CMK (cell line): ENCODE measurements at places on chromosomes 7 and 10.

DNA sequence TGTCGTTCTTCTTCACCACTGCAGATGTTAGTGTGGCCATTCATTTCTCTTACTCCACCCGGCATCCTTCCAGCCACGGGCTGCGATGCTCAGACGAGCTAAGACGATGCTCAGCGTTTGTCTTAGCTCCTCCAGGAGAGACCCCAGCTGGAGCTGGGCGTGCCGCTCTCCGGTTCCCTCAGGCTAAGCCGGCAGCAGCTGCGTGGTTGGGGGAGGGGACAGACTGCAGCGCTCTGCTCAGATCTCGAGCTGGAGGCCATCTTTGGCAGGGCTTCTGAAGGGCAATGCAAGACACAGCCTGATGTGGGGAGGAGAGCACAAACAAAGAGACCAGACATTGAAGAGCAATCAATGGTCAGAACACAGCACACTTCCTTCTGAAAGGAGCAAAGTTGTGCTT, 4.8 kb downstream of the INA start:
- DNase-seq: no peak

DNA sequence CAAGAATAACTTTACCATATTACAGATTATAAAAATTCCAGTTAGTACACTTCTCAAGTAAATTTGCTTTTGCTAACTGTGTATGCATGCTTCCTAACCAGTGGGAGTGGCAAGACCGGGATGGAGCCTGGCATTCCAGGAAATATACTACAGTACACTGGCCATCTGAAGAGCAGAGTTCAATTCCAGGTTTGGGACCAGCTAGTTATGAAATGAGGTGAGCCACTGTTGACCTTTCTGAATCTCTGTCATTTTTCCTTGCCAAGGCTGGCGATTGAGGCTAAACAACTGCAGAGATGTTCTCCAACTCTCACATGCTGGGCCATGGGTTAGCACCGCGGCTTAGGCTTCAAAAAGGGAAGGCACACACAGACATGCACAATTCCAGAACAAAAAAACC, 258.2 kb downstream of the GLI3 start:
- no peak for DNase-seq

- no peak for DNase-seq
Measured at GRCh38 chr7:20403331-20403730, 72.6 kb downstream of the ITGB8 start.

- DNase-seq: peak; percentile 34
Measured at GRCh38 chr10:43980313-43980712, 331.6 kb upstream of the ZNF32 start.

DNA sequence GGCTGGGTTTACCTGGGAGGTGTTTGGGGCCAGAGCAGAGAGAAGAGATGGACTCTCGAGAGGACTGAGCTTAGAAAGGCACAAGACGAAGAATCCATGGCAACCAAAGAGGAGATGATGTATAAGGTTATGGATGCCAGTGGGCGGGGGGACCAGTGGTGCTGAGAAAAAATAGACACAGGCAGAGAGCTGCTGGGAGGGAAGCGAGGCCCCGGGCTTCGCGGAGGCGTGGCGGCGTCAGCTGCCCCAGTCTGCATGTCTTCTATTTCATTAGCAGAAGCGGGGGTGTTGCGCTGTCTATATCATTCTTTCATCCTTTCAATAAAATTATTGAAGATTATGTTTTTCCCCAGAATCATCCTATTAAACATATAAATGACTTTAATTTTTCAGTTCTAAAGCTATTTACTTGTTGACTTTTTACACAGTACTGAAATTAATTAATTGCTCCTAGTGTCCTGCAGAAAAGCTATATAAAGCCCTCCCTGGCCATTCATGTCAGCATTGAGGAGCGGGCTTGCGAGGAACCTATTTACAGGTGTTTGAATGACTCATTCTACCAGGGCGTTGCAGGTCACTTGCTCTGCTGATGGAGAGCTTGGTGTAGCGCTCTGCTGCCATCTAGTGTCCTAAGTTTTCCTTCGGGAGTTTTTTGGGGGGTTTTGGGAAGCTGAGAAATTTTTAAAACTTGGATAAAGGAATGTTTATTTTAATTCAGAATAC, 42.9 kb upstream of the BHLHA15 start:
- DNase-seq: peak; percentile 5

GRCh38 chr10:130557181-130557845, 421.1 kb downstream of the GLRX3 start:
- DNase-seq: no peak

DNA sequence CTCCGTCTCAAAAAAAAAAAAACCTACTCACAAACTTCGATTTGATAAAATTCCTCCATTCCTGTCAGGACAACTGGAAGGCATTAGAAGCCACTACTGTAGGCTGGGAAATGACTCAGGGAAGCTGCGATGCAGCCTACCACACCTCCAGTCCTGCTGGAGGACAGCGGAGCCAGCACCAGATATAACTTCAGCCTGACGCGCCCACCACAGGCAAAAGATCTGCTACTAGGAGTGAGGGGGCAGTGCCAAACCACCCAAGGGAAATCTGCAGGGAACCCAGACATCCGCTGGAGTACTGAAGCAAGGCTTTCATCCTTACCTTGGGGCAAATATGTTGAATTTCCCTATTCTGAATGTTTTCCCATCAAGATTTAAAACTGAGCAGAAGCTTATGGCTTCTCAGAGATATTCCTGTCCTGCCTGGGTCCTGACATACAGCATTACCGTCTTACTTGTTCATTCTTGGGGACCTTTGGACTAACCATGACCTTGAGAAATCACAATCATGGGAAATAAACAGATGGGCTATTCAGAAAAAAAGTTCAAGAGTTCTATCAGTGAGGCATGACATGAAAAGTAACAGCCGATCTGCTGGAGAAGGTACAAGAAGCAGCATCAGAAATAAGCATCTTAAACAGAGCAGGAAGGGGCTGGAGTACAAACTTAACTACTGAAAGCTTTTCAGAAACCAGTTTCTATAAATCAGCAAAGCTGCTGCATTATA, 20.4 kb downstream of the BCCIP start:
- no peak for DNase-seq

DNA sequence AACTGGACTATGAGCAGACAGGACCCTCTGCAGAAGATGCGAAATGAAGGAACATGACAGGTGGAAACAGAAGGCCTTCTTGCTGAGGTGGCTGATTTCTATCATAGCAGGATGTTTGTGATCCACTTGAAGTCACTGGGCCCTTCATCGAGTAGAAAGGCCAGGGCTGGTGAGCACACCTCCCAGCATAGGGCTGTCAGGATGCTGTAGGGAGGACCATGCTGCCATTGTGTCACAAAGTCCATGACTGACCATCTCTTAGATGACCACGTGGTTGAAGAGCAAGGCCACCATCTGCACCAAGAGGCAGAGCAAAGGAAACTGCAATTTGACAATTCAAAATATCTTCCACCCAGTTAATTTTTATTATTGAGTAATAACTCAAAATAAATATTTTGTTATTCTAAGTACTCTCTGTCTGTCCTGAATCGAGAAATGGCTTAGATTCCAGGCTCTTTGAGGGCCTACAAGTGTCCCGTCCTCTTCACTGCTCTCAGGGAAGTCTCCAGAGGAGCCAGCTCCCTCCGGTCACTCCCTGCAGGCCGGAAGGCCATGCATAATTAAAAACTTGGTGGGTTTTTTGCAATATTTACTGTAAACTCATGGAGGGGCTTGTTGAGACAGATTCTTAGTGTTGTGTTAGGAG, 249.3 kb upstream of the ZMIZ1 start:
- no peak for DNase-seq

DNA sequence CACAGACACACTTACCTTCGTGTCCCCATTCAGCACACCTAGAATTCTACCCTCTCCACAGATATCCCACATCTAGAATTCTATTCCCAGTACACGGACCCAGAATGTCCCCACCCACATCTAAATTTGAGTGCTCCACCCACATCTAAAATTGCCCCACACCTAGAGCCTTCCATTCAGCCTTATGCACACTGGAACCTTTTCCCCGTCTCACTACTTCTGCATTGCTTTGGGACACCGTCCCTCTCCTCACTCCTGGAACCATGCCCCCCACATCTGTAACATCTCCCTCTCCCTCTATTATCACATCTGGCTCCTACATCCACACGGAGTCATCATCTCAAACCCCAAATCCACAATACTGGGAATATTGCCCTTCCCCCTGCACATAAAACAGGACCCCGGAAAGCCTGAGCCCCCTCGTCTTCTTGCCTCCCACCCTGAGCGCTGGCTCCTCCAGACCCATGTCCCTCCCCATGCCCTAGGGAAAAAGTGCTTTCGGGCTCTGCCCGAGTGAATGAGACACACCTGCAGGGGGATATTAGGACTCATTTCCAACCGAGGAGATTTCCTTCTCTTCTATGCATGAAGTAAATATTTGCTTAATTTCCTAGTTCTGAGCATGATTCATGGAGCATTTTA, 125.8 kb upstream of the UNC5B start:
- no peak for DNase-seq

- DNase-seq: no peak
Measured at GRCh38 chr10:69459893-69460575, 8.8 kb downstream of the TSPAN15 start.

DNA sequence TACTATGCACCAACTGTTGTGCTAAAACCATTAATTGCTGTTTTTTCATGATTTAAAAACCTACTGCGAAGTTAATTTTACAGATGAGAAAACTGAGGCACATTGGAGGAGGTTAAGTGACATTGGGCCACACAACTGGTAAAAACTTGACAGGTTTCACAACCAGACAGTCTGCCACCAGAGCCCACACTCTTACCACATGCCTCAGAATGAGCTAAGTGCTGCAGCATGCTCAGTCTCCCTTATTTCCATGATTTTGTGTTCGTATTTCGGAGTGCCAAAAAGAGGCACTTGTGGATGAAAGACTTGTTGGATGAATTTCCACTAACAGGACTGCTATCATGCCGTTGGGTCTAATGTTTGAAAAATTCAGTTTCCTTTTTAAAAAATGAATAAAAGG, 77.4 kb downstream of the PCLO start:
- no peak for DNase-seq

GRCh38 chr10:132810807-132811700, 25.1 kb upstream of the NKX6-2 start:
- DNase-seq: no peak

GRCh38 chr7:78197447-78197846, 398.9 kb downstream of the PHTF2 start:
- DNase-seq: no peak

DNA sequence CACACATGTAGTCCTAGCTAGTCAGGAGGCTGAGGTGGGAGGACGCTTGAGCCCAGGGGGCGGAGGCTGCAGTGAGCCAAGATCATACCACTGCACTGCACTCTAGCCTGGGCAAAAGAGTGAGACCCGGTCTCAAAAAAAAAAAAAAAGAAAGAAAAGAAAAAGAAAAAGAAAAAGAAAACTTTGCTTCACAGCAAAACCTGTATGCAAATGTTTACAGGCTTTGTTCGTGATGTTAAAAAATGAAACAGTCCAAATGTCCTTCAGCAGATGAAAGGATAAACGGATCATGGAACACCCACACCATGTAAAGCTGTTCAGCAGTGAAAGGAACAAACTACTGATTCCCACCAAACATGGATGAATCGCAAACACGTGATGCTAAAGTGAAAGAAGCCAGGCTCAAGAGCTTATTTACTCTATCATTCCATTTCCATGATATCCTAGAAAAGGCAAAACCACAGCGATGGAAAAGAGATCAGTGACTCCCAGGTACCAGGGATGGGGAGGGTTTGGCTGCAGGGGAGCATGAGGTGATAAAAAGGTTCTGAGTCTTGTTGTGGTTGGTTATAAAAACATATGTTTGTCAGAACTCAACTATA, 15.1 kb downstream of the LRRC20 start:
- no peak for DNase-seq

- no peak for DNase-seq
Measured at GRCh38 chr7:95126053-95126709, 198.2 kb downstream of the PON1 start.
